ENCODE measurements at places on chromosomes 12 and 14.

GRCh38 chr14:35934499-35934898, 108.4 kb downstream of the BRMS1L start:
- H3K36me3 ChIP-seq = no peaks in the 10 kb centered on the region
- DNase-seq = no peak
- H3K4me1 ChIP-seq = no peaks in the 10 kb centered on the region

DNA sequence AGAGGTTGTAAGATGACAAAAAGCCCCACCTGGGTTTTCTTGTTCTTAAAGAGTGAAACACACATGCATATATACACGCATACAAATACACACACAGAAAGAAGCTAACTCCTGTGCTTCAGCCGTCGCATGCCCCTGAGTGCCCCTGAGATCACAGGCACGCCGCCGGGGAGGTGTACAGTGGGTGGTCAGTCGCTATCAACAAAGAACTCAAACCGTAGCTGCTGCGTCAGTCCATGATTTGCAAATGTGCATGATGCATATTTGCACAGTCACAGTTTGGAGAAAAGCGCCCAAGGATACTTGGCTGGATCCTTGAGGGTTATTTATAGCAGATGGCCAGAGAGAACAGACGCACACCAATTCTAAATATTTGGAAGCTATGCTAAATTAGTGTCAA, 206.9 kb downstream of the TMEM132D start:
- no peak overlapping the region for H3K27ac ChIP-seq
- no peaks in the 10 kb centered on the region for H3K36me3 ChIP-seq
- H3K4me1 ChIP-seq = no peaks in the 10 kb centered on the region
- no peaks in the 10 kb centered on the region for H3K27me3 ChIP-seq

DNA sequence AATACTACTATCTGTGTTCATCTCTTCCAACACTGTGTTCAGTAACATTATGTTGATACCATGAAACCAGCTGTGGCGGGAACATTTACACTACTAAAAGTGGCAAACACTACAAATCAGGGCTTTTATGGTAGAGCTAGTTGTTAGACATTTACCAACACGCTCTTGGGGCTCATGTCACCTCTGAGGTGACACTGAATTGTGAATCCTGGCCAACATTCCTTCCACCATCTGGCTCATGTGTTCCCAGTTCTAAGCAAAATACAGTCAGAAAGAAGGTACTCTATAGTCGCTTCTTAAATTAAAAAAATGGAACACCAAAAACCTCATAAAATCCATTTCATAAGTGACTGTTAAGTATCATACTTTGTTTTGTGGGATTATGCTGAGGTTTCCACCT, 436.6 kb downstream of the FUT8 start:
- no peak overlapping the region for H3K27ac ChIP-seq
- H3K4me3 ChIP-seq = no peak overlapping the region
- DNase-seq = no peak
- peaks cover 35% of the 10 kb centered on the region for H3K4me1 ChIP-seq

- H3K36me3 ChIP-seq = no peaks in the 10 kb centered on the region
- peak within 1 kb of the TSS; percentile 85 for H3K27ac ChIP-seq
- peak; percentile 96 for DNase-seq
- peak within 1 kb of the TSS; percentile 95 for H3K4me3 ChIP-seq
- peaks cover 70% of the 10 kb centered on the region for H3K4me1 ChIP-seq
Measured at GRCh38 chr14:103528587-103529382, at the start of gene TRMT61A. Gene TRMT61A (plus strand): TSS chr14:103529196. CDS start chr14:103529979, 783 bp downstream.

DNA sequence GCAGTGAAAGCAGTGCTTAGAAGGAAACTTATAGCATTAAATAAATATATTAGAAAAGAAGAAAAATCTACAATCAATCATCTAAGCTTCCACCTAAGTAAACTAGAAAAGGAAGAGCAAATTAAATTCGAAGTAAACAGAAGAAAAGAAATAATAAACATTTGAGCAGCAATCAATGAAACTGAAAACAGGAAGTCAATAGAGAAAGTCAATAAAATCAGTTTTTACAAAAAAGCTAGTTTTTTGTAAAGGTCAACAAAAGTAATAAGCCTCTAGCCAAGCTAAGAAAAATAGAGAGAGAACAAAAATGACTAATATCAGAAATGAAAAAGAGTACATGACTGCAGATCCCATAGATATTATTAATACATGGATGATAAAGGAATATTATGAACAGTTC, 34.2 kb upstream of the KTN1 start:
- no peaks in the 10 kb centered on the region for H3K36me3 ChIP-seq
- DNase-seq = no peak
- no peak overlapping the region for H3K4me3 ChIP-seq
- no peak overlapping the region for H3K27ac ChIP-seq

- H3K27me3 ChIP-seq = no peaks in the 10 kb centered on the region
- no peak within 1 kb of the TSS for H3K4me3 ChIP-seq
- no peaks in the 10 kb centered on the region for H3K4me1 ChIP-seq
- no peak within 1 kb of the TSS for H3K27ac ChIP-seq
- H3K36me3 ChIP-seq = no peaks in the 10 kb centered on the region
Measured at GRCh38 chr12:1918081-1918883, at the start of gene CACNA2D4. Gene CACNA2D4 (minus strand): TSS chr12:1918652. CDS start chr12:1918473, 179 bp downstream.

- no peaks in the 10 kb centered on the region for H3K36me3 ChIP-seq
- H3K4me1 ChIP-seq = no peaks in the 10 kb centered on the region
- H3K4me3 ChIP-seq = no peak overlapping the region
- no peak overlapping the region for H3K27ac ChIP-seq
- DNase-seq = no peak
Measured at GRCh38 chr12:108744021-108744897, 12.9 kb upstream of the CORO1C start.

- H3K27ac ChIP-seq = no peak overlapping the region
- no peak overlapping the region for H3K4me3 ChIP-seq
- DNase-seq = no peak
Measured at GRCh38 chr12:23891115-23891514, 58.4 kb downstream of the SOX5 start.

DNA sequence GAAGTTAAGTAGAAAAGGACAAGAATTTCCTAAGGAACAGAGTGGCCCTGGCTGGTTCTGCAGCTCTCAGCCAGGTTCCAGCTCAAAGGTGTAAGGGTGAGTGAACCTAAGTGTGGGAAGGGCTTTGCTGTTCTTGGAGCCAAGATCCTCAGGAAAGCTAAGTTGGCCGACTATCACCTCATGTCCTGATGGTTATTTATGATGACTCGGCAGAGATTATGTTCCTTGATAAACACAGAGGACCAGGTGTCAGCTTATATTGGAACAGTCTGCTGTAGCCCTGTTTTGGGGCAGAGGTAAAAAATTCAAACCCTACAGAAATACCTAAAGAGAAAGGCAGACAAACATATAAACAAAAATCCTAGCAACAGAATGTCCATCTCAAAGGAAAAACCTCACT, 128.5 kb downstream of the TBX3 start:
- no peaks in the 10 kb centered on the region for H3K4me1 ChIP-seq
- H3K27me3 ChIP-seq = peaks cover under 1% of the 10 kb centered on the region
- no peak for DNase-seq
- no peaks in the 10 kb centered on the region for H3K36me3 ChIP-seq
- H3K27ac ChIP-seq = no peak overlapping the region

DNA sequence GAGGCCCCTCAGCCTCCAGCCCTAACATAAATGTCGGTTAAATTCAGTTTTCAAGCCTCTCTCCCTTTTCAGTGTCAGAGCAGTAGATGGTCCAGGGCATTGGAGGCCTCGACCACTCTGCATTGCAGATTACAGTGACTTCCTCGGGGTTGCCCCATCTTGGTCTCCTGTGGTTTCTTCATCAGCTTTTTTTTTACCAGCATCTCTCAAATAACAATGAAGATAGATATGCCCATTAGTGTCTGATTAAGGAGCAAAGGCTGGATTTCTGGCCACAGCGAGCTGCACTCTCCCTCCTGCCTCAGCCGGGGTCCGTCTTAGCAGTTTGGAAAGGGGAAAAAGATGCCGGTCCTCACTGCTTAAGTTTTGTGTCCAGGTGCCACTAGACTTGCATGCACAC, 49.7 kb downstream of the C14orf132 start:
- H3K36me3 ChIP-seq = no peaks in the 10 kb centered on the region
- no peak overlapping the region for H3K4me3 ChIP-seq
- H3K27me3 ChIP-seq = no peaks in the 10 kb centered on the region
- peaks cover 3% of the 10 kb centered on the region for H3K4me1 ChIP-seq
- no peak overlapping the region for H3K27ac ChIP-seq

- H3K36me3 ChIP-seq = no peaks in the 10 kb centered on the region
- H3K4me1 ChIP-seq = no peaks in the 10 kb centered on the region
- no peak overlapping the region for H3K4me3 ChIP-seq
- DNase-seq = no peak
- no peak overlapping the region for H3K27ac ChIP-seq
Measured at GRCh38 chr12:87671757-87672156, 357.4 kb downstream of the C12orf50 start.

GRCh38 chr14:98466807-98467206, 805.2 kb downstream of the BCL11B start:
- H3K27me3 ChIP-seq = no peaks in the 10 kb centered on the region
- H3K4me1 ChIP-seq = peaks cover 14% of the 10 kb centered on the region
- H3K27ac ChIP-seq = no peak overlapping the region
- H3K36me3 ChIP-seq = no peaks in the 10 kb centered on the region

DNA sequence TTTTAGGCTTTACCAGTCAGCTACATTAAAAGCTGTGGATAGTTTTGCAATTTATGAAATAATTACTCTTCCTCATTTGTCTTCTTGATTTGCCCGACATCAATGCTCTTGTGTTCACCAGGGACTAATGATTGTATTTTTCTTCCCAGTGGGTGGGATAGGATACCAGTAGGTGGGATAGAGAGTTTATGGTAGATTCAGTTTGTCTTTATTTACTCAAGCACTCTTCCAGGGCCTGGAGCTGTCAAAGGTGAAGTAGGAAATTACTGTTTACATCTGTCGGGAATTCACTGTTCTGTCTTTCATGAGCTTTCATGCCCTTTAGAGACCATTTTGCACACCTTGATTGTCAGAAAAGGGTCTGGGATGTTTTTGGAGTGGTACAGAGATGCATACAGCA, 36.6 kb downstream of the ETV6 start:
- H3K27me3 ChIP-seq = no peaks in the 10 kb centered on the region
- no peak overlapping the region for H3K27ac ChIP-seq
- peaks cover 38% of the 10 kb centered on the region for H3K4me1 ChIP-seq
- H3K4me3 ChIP-seq = no peak overlapping the region
- DNase-seq = no peak

- no peak overlapping the region for H3K27ac ChIP-seq
- no peak for DNase-seq
- no peak overlapping the region for H3K4me3 ChIP-seq
- no peaks in the 10 kb centered on the region for H3K4me1 ChIP-seq
- H3K27me3 ChIP-seq = no peaks in the 10 kb centered on the region
Measured at GRCh38 chr12:108442067-108442466, 73.0 kb upstream of the FICD start.

DNA sequence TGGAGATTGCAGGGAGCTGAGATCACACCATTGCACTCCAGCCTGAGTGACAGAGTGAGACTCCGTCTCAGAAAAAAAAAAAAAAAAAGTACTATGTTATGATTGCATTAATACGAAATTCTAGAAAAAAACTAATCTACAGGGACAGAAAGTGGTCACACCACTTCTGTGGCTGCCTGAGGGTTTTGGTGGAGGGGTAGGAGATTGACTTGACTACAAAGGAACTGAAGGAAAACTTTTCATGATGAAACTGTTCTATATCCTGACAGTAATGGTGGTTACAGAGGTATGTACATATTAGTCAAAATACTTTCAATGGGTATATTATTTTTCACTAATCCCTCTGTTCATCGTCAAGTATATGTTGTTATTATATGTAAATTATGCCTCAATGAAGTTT, 42.1 kb downstream of the FOXN3 start:
- H3K36me3 ChIP-seq = no peaks in the 10 kb centered on the region
- no peak for DNase-seq
- no peaks in the 10 kb centered on the region for H3K27me3 ChIP-seq
- no peak overlapping the region for H3K27ac ChIP-seq
- no peak overlapping the region for H3K4me3 ChIP-seq

DNA sequence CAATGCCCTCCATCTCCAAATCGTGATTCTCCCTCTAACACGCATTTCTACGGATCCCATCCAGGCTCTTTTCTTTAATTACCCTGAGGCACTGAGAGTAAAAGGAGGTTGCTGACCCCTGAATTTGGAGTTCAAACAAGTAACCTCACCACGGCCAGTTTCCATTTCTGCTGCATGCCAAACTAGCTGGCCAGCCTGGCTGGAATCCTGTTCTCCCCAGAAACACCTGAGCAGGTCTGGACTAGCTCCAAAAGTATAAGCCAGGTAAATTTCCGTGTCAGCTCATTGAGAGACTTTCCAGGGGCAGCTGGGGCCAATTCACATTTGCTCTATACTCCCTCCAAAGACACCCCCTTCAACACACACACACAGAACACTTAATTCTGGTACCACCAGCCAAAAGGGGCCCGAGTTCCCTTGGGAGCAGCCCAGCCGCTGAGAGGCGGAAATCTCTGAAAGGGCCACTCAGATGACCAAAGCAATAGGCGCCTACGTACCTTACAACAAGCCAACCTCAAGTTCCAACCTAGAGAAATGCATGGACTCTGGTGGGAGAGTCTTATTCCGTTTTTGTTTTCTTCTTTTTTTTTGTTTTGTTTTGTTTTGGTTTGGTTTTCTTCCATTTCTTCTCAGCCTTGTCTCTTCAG, 131.4 kb downstream of the NDUFA12 start:
- peak; percentile 30 for DNase-seq
- peaks cover 26% of the 10 kb centered on the region for H3K27me3 ChIP-seq
- no peak overlapping the region for H3K27ac ChIP-seq
- peaks cover 32% of the 10 kb centered on the region for H3K4me1 ChIP-seq
- H3K4me3 ChIP-seq = no peak overlapping the region

DNA sequence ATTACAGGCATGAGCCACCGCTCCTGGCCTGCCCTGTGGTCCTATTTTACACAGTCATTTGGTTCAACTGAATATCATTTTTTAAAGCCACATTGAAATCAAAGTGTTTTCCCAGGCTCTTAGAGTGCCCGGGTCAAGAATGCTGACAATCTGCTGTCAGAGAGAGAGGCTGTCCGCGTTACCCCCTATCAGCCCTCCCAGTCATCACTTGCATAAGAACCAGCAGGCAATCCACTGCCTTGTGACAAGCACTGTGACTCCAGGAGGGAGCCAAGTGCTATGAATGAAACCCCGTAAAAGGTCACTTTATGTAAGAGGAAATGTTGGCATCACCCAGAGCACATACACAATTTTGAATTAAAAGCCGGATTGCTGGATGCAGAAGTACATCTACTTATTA, 13.5 kb downstream of the PHLDA1 start:
- no peak overlapping the region for H3K27ac ChIP-seq
- H3K4me3 ChIP-seq = no peak overlapping the region
- H3K4me1 ChIP-seq = peaks cover 7% of the 10 kb centered on the region
- H3K27me3 ChIP-seq = no peaks in the 10 kb centered on the region
- no peaks in the 10 kb centered on the region for H3K36me3 ChIP-seq

- H3K4me1 ChIP-seq = peaks cover 25% of the 10 kb centered on the region
- H3K27me3 ChIP-seq = no peaks in the 10 kb centered on the region
- H3K36me3 ChIP-seq = no peaks in the 10 kb centered on the region
- DNase-seq = no peak
Measured at GRCh38 chr12:46389031-46389616, 16.6 kb upstream of the SLC38A2 start.
